ENCODE measurements at places on chromosomes 5 and 9.

DNA sequence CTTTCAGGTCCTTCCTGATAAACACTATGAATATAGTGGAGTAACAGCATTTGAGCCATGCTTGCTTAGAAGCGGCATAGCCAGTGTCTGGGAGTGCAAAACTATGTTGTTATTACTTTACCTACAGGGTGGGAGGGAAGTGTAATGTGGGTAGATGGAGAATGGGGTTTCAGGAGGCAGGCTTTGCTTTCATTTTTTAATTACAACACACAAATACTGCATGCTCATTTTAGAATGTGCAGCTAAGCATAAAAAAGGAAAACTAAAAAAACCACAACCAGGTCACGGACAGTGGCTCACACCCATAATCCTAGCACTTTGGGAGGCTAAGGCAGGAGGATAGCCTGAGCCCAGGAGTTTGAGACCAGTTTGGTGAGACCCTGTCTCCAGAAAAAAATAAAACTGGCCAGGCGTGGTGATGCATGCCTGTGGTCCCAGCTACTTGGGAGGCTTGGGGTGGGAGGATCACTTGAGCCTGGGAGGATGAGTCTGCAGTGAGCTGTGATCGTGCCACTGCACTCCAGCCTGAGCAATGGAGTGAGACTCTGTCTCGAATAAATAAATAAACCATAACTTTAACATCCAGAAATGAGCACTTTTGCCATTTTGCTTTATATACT, 20.2 kb downstream of the HAVCR1 start:
- no peak for DNase-seq

DNA sequence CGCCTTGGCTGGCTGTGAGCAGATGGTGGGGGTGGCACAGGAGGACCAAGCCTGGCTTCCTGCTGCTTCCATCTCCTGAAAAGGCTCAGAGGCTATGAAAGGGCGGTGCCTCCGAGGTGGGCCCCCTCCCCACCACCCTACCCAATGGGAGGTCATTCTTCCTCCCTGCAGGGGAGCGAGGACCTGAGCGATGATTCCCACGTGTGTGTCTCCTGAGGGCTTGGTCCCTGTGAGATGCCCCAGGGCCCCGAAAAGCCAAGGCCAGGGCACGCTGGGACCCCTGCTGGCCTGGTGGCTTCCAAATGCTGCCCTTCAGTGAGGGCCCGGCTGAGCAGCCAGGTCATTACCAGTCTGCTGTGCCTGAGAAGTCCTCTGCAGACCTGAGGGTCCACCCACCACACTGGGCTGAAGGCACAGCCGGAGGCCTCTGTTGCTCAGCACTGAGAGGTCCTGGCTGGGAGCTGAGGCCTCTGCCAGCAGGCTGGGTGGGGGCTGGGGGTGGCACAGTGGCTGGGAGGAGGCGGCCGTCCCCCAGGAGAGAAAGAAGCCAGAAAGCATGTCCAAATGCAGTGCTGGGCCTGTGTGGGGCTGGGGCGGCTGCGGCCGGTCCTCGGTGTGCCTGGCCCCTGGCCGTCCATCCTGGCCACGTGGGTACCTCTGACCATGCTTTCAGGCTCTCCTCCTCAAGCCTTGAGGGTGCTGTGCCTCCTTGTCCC, 14.0 kb upstream of the SLC6A19 start:
- DNase-seq: no peak

DNA sequence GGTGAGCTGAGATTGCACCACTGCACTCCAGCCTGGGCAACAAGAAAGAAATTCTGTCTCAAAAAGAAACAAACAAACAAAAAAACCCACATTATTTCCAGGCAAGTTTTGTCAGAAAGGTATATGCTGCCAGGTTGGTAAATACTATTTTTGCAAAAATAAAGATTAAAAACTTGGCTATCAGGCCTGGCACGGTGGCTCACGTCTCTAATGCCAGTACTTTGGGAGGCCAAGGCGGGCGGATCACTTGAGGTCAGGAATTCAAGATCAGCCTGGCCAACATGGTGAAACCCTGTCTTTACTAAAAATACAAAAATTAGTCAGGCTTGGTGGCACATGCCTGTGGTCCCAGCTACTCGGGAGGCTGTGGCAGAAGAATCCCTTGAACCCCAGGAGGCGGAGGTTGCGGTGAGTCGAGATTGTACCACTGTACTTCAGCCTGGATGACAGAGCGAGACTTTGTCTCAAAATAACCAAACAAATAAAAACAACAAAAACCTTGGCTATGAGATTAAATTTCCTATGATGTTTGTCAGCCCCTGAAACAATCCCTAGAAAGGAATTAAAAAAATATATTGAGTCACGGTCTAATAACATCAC, 22.7 kb downstream of the AGXT2 start:
- DNase-seq: no peak

DNA sequence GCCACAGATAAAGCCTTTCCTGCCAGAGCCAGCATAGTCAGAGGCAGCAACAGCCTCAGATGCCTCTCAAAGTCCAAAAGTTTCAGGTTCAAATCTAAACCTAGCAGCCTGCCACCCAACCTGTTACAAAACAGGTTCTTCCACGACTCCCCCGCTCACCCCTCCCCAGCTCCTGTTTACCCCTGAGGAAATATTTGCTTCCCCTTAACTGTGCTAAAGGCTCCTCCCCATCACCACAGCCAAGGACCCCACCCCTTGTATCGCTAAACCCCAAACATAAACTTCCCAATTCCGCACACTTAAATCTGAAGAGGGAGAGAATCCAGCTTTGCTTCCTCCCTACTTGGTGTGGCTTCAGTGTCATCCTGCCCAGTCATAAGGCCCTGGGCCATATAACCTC, 15.4 kb upstream of the VDAC1 start:
- no peak for DNase-seq

DNA sequence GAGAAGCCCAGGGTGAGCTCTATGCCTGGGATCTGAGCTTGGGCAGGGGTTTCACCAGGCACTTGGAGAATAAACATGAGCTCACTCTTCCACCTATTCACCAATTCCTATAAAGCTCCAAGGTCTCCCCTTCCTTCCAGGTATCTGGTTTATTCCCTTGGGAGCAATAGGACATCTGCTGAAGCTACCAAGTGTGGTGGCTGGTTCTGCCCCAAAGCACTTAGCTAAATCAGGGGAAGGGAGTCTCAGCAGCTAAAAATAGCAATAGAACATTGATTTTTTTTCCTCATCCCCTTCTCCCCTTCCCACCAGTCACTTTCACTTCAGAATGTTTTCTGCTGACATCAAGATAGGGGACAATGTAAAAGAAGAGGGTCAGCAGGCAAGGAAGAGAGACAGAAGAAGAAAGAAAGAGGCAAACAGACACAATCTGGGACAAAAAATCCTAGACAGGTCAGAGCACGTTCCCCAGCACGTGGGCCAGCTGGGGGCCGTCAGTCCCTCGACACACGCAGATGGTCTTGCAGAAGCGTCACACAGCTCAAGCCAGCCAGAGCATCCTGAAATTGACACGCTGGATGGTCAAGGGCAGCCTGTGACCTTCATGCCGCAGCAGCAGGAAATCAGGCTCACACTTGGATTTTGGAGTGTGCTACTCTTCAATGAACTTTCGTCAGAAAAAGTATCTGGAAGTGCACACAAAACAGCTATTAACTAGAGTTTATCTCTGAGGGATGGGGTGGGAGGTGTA, 176.0 kb downstream of the ZNF608 start:
- DNase-seq: no peak

GRCh38 chr5:66909364-66909763, 287.2 kb downstream of the CD180 start:
- no peak for DNase-seq

DNA sequence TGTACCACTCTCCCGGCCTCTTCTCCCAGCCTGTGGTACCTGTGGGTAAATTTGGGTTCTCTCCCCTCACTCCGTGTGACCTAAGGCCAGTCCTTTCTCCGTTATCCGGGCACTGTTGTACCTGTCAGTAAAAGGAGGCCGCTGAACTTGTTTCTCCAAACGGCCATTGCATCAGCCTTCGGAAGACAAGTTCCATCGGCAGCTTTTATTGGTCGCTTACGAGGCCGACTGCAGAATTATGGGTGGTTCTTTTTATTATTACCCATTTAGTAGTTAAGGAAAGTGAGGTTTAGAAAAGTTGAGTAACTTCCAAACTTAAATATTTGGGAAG, 558 bp downstream of the GRPEL2 start:
- no peak for DNase-seq

GRCh38 chr5:78971998-78972397, 13.1 kb downstream of the ARSB start:
- no peak for DNase-seq

- DNase-seq: no peak
These were observed 243.0 kb downstream of the PSAT1 start for GRCh38 chr9:78539904-78540303.

DNA sequence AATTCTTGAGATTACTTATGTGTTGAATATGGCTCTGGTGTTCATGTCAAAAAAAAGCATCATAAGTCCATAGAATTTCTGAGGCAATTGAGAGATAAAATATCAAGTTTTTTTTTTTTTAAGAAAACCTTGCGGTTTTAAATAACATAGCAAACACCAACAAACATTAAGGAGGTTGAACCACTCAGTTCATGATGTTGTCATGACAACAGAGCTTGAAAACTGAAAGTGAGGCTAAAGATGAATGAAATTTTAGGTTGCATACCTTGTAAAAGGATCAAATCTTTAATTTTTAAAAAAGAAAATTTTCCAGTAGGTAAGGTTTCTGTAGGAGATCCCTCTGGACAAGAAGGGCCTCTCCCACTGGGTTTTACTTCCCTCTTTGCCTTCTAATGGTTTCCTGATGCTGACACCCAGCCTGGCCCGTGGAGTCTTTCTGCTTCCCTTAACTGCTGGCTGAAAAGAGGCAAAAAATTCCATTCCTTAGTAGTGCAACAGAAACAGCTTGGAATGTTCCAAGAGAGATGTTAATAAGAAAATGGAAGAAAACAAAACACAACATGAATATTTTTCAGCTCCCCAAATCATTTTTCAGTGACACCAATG, 60.0 kb upstream of the FER start:
- no peak for DNase-seq

GRCh38 chr5:173670130-173670651, 53.7 kb upstream of the BOD1 start:
- no peak for DNase-seq

DNA sequence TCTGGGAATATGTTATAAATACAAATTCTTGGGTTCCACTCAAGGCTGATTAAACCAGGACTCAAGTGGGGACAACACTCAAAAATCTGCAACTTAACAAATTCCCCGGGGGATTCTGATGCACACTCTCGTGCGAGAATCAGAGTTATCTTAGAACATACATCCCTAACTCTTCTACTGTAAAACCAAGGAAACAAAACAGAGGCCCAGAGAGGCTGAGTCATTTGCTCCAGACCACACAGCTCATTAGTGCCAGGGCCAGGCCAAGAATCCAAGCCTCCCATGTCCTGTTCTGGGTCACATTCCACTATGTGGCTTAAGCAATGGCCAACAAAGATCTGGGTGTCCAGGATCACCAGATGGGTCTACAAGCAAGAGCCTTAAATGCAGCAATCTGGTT, 166.0 kb downstream of the ADAMTS12 start:
- DNase-seq: no peak

GRCh38 chr5:173327084-173327947, 898 bp downstream of the STC2 start:
- peak; percentile 34 for DNase-seq

GRCh38 chr5:78908173-78909061, 76.7 kb downstream of the ARSB start:
- no peak for DNase-seq

DNA sequence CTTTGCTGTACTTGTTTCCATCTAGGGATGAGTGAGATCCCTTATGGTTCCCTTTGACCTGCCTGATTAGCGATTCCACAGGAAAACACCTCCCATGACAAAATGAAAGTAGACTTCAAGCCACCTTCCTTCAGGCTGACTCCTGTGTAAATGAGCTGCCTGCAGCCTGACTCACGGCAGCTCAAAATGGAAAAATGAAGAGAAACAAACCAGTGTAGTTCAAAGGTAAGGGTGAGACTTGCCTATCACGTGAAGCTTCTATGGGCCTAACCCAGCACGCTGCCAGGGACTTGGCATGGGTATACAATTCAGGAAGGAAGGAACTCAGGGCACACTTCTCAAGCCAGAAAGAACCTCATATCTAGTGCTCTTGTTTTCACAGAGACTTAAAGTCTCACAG, 110.1 kb upstream of the LRRTM2 start:
- no peak for DNase-seq

GRCh38 chr5:30928956-30929355, 264.5 kb upstream of the CDH6 start:
- no peak for DNase-seq

Measured in stimulated activated CD4-positive, alpha-beta T cell treated with anti-CD3 and anti-CD28 coated beads, Interleukin-2, amount 100 ng/mL, for 24 hours (primary cell).